NCI-H345 (cell line): ENCODE measurements at places on chromosomes 13 and 19.

DNA sequence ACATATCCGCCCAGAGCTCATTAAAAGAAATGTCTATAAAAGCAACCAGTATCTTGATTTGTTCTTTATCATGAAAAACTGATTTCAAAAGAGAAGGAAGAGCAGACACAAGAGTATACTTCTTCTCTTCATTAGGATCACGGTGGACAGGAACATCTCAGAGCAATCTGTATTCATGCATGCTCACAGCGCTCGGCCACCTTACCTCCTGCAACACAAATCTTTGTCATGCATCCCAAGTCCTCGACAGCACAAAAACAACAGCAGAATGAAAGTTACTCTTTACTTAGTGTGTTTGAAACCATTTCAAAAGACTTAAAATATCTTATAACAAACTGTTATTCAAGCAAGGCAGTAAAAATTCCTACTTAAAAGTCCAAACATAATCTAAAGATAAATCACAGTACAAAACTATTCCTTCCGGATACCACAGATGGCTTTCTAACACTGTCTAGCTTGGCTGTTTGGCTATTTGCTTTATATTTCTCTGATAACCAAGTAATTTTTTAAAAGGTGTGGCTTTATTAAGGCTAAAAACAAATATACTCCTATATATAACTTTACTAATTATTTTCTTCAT lies 174.5 kb downstream of the TBC1D4 start:
- DNase-seq: no peak

DNA sequence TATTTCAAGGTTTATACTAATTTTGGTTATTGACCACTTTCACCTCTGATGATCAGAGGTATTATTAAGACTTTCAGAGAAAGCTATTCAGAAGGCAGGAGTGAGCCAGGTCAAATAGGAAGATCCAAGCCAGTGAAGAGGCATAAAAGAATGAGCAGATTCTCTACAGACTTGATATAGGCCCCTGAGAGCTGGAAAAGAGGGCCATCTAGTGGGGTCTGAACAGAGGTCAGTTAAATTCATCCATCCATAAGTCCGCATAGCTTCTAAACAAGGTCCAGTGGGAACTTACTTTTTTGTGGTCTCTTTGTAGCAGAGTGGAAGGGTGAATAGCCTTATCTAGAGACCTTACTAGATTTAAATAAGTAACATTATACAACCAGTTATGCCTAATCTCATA lies 126.6 kb upstream of the UFM1 start:
- DNase-seq: no peak

GRCh38 chr13:35876601-35877000 lies 254.6 kb downstream of the DCLK1 start:
- no peak for DNase-seq

DNA sequence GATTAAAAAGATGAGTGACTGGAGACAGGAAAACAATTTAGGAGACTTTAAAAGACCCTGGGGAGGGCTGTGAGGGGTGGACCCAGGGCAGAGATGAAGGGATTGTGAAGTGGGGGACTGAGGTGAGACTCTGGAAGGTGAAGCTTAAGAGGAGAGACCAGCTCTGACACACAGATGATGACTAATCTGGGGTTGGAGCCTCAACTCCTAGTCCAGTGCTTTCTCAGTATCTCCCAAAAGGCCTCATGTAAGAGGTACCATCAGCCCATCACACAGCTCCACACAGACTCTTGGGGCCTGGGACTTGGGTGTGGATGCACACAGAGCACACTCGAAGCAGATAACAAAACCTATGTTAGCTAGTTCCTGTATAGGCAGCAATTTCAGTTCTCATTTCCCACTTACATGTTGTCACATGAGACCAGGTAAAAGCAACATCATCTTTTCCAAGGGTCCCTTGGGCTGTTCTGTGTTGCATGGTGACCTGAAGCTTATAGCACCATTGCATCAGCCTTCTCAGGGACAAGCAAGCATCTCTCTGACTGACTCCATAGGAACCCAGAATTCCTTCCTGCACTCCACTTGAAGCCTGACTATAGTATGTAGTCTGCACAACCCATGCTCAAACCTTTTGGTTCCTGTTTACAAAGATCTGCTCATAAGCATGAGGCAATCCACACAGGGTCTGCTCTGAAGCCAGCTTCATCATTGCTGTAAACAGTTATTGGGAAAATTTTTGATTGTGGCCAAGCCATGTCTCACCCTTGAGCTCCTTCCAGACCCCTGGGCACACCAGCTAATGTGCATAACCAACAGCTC lies 88.6 kb upstream of the MYCBP2 start:
- DNase-seq: no peak

GRCh38 chr19:6392221-6393073 lies 517 bp downstream of the GTF2F1 start:
- no peak for DNase-seq

DNA sequence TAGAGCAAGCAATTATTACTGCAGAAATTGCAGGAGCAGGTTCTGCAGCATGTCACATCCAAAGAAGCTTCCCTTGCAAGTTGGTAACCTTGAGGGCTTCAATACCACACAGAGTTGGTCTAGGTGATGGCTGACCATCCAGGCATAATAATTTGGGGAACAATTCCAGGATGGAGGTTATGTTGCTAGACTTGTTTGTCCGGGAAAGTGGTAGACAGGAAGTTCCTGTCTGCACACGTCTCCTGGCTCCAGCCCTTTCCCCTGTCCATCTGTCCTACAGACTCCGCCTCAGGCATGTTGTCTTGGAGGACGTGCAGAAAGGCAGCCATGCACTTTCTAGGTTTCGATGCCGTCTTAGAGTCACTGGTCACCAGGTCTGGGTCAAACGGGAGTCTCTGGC lies 26.0 kb downstream of the DPRX start:
- no peak for DNase-seq

DNA sequence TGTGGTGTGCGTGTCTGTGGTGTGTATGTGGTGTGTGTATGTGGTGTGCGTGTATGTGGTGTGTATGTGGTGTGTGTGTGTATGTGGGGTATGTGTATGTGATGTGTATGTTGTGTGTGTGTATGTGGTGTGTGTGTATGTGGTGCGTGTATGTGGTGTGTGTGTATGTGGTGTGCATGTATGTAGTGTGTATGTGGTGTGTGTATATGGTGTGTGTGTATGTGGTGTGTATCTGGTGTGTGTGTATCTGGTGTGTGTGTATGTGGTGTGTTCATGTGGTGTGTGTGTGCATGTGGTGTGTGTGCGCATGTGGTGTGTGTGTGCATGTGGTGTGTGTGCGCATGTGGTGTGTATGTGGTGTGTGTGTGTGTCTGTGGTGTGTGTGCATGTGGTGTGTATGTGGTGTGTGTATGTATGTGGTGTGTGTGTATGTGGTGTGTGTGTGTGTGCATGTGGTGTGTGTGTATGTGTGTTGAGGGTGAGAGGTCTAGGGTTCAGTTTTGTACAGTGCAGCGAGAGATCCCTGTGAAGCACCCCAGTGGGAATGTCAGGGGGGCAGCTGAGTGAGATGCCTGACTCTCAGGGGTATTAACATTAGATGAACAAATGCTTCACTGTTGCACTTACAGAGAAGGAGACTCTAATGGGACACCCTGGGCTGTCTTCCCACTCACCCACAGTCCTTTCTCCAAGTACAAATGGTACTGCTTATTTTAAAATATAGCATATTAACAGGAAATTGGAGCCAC lies 61.3 kb upstream of the MEDAG start:
- DNase-seq: no peak

DNA sequence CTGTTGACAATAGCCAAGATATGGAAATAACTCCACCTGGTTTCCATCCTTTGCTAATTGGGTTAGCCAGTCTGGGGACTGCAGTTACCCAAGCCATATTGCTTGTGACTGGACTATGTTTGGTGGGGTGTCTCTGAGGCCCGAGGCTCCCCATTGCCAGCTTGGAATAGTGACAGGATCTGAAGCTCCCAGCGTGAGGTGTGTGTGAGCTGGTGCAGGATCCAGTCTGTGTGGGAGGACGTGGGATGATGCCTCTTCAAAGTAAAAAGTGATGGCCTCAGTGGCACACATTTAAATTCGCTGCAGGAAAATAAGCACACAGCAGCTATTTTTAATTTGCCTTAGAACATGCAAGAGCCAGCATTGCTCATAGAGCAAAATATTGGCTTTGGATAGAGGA lies 75.0 kb downstream of the TEX26 start:
- no peak for DNase-seq

- DNase-seq: no peak
These were observed 5.0 kb upstream of the SAE1 start for GRCh38 chr19:47125669-47125938.

DNA sequence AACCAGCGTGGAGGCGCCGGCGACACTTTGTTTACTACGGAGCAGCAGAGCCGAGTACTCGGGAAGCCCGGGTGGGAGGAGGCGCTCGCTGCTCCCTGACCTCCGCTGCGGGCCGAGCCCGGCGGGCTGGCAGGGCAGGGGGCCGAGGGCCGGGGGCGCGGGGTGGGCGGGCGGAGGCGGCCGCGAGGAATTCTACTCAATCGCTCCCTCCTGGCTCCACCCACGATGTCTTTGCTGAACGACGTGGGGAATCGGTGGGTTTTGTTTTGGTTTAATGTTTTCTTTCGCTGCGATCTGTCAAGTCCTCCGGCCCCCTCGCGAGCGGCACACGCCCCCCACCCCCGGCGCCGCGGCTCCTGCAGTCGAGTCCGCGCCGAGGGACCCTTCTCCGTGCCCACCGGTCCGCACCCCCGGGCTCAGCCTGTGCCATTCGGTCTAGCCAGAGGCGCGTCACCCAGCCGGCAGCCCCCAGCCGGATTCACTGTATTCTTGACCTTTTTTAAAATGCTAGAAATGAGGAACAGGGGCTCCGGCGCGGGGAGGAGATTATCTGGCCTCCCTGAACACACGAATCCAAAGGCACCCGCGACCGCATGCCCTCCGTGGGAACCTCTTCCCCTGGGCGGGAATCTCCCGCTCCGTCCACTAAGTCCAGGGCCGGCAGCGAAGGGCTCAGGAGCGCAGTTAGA lies 636 bp upstream of the FOXO1 start:
- DNase-seq: peak; percentile 21

DNA sequence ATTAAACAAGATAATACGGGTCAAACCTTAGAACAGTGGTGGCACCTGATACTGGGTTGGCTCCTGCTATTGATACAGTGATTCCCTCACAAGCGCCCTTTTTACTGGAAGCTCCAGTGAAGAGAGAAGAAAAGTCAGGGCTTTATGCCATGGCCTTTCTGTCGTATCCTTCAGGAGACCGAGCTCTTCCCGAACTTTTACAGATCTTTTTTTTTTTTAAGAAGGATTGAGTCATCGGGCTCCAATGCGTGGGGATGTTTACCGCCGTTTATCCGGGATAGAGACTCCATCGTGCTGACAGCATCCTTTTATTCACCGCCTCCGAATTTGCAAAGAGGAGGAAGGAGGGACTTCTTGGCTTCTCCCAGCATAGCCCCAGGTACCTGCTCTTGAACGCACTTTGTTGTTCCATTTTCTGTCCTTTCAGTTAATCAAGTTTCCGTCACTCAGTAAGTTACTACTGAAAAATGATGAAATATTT lies 574 bp downstream of the ZNF227 start:
- DNase-seq: no peak

DNA sequence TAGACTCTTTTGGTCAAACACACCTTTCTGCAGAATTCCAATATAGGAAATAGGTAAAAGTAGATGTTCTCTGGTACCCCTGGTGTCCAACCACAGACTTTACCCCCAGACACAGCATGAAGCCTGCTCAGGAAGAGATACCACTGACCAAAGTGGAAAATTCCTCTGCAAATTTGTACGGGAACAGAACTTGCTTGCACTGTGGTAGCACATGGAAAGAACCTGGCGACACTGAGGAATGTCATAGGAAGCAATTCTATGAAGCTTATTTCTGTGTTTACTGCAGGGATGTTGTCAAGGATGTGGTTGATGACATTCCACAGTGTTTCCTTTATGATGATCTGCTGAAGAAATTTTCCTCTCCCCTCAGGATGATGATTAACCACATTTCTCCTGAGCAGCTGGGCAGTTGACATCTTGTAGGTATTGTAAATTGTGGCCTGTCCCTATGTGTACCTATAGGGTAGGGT lies 48.9 kb upstream of the TNFSF11 start:
- DNase-seq: no peak

GRCh38 chr13:39531646-39532045 lies 71.3 kb downstream of the LHFPL6 start:
- DNase-seq: no peak

DNA sequence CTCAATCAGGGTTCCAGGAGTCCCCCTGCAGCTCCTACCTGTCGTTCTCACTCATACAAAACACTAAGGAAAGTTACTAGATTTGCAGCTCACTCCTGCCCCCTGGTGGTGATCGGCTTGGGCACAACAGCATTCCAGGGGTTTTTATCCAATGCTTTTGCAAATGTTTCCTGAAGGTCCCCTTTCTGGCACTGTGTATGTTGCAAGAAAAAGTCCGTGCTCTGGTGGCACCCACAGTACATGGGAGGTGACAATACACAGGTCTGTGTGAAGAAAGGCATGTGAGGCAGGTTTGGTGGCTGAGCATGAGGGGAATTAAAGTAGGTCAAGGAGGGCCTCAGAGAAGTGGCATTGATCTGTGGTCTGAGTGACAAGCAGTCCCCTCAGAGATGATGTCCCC lies 8.6 kb upstream of the TYK2 start:
- peak; percentile 81 for DNase-seq

DNA sequence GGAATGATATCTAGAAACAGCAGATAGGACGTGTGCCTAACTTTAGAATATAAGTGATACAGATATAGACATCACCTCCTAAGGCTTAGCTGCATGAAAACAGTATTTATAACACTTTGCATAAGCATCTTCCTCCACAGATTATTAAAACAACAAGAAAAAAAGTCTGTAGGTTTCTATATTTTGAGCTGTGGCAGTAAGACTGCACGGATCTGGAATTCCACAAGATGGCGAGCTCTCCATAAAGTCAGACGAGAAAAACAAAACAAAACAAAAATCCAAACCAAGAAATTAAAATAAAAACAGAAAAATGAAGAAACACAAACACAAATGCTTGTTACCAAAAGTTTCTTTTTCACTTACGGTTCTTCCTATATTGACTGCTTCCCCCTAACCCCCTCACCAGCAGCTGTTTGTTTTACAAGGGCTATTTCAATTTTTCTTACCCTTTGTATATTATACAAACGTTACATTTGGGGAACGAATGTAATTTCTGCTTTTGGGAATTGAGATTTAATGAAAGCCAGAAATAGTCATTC lies 285.8 kb downstream of the MYO16 start:
- peak; percentile 43 for DNase-seq

DNA sequence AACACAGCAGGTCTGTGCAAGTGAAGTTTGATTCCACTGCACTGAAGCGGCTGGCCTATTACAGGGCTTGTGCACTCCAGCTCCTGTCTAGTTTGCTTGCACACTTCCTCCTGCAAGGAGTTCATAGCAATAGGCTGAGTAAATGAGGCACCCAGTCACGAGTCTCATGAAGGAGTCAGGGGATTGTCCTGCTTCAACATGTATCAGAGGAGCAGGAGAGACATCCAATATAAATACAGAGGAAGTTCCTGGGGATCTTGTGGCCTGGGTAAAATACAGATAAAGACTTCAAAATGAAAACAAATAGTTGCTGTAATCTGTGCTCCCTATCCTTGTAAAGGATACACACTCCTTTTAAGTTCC lies 259.9 kb downstream of the SLITRK1 start:
- no peak for DNase-seq

GRCh38 chr19:2604747-2605329 lies 97.7 kb downstream of the GNG7 start:
- DNase-seq: no peak

GRCh38 chr19:10096615-10096963 lies 5.9 kb downstream of the ANGPTL6 start:
- no peak for DNase-seq

- DNase-seq: no peak
These were observed 126.0 kb downstream of the PCCA start for GRCh38 chr13:100214886-100215285.

GRCh38 chr19:16419669-16420335 lies 52.0 kb downstream of the EPS15L1 start:
- DNase-seq: no peak

GRCh38 chr13:28356561-28357021 lies 138.3 kb downstream of the FLT1 start:
- DNase-seq: no peak
